ENCODE measurements at places on chromosomes 4 and X.
A peak's percentile ranks its signal among the peaks of the same experiment; 100 is the strongest.

DNA sequence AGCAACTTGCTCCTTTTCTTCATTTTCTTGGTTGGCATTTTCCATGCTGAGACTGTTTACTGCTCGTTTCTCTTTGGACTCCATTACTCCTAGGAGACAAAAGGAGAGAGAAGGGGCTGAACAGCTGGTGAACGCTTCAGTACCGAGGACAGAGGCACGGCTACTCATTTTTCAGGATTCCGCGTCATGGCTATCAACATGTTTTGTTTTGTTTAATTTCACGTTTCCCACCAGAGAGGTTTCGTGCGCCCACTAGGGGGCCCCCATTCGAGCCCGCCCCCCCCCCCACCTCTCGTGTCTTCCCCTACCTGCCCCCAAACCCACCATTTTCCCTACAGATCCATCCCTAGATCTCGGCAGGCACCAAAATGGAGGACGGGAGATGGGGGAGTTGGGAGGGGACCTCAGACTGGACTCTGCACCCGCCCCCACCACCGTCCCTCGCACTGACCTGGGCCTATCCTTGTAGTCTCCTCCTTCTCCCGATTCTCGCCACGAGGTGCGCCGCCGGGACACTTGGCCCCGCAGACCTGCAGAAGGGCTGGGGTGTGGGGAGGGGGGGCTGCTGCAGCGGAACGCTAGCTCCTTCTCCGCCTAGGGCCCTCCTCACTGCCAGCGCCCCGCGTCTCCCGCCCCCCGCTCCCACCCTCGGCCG, 653 bp downstream of the BEX1 start:
- DNase-seq = no peak

- no peak for DNase-seq
Measured at GRCh38 chr4:159828687-159829086, 725.8 kb downstream of the RAPGEF2 start.

- DNase-seq = no peak
Measured at GRCh38 chr4:130985371-130985770, 1889.4 kb downstream of the C4orf33 start.

DNA sequence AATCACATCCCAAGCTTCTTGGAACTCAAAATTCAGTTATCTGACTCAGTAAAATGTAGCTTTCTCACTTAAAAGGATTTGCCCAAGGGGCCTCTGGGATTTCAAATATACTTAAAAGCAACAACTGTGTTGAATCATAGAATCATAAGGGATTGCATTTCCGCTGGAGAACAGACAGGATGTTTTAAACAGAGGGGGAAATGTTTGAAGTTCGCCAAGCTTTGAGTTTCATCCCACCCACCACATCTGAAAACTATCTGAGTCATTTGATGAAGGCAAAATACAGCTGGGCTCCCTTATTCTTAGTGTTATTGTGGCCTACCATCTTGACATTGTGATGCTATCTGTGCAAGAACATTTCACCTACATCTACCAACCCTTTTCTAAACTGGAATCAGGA, 73.5 kb downstream of the PPP1R2C start:
- peak; percentile 3 for DNase-seq

DNA sequence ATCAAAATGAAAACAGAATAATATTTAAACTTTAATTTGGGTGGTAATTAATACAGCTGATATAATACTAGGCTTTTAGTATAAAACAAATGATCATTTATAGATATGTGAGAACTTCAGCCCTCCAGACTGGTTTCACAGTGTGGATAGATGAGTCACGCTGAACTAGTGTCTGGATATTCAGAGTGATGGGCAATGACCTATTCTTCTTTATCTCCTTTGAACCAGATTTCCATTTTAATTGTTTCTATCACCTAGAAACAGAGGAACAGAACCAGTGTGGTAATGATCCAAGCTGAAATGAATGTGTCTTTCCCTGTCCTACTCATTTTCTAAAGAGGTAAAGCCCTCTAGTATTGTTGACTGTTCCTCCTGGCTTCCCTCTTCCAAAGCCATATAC, 155.2 kb upstream of the GK2 start:
- no peak for DNase-seq

DNA sequence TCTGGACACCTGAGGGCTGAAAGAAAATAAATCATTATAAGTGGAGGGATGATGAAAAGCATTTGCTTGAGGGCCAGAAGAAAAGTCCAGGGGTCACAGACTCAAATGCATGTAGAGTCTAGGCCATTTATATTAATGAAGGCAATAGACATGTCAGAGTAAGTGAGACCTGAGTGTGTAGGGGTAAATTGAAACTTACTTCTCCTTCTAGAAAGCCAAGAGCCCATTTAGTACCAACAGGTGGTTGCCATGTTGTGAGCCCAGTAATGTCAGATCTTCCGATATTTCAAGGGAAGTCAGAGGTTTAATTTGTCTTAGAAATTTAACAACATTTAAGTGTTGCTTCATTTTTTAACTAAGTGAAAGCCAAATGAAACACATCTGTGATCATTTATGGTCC, 166.1 kb upstream of the SLIT2 start:
- DNase-seq = no peak

- no peak for DNase-seq
Measured at GRCh38 chrX:23505531-23506303, 161.6 kb upstream of the PRDX4 start.

DNA sequence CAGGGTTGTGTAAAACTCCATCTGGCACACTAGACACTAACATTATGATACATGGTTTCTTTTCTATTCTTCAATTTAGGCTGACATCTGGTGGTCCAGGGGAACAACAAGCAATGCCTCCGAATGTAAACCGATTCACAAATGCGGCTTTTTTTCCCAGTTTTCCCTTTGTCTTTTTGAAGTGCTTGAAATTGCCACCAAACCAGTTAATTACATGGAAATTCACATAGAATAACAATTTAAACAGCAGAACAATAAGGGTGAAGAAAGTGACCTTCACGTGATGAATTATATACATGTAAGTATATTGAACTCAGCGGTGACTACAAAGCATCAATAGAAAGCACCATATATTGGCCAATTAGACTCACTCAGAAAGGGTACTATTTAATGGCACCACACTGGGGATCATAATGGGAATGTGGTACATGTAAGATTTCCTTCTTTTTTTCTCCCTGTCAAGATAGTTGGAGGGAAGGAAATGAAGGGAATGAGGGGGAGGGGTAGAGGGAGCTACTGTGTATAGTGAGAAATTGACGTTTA, 103.9 kb downstream of the MMRN1 start:
- DNase-seq = no peak

DNA sequence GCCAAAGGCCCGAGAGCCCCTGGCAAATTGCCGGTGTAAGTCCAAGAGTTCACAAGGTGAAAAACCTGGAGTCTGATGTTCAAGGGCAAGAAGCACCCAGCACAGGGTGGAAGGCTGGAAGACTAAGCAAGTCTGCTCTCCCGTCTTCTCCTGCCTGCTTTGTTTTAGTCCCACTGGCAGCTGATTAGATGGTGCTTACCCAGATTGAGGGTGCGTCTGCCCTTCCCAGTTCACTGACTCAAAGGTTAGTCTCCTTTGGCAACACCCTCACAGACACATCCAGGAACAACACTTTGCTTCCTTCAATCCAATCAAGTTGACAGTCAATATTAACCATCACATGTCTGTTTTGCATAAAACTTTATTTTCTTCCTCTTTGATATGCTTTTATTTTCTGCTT, 157.4 kb downstream of the HS3ST1 start:
- DNase-seq = no peak

GRCh38 chr4:132396636-132397035, 752.5 kb upstream of the PCDH10 start:
- DNase-seq = no peak

- no peak for DNase-seq
Measured at GRCh38 chrX:46865281-46865680, 28.4 kb downstream of the RP2 start.

DNA sequence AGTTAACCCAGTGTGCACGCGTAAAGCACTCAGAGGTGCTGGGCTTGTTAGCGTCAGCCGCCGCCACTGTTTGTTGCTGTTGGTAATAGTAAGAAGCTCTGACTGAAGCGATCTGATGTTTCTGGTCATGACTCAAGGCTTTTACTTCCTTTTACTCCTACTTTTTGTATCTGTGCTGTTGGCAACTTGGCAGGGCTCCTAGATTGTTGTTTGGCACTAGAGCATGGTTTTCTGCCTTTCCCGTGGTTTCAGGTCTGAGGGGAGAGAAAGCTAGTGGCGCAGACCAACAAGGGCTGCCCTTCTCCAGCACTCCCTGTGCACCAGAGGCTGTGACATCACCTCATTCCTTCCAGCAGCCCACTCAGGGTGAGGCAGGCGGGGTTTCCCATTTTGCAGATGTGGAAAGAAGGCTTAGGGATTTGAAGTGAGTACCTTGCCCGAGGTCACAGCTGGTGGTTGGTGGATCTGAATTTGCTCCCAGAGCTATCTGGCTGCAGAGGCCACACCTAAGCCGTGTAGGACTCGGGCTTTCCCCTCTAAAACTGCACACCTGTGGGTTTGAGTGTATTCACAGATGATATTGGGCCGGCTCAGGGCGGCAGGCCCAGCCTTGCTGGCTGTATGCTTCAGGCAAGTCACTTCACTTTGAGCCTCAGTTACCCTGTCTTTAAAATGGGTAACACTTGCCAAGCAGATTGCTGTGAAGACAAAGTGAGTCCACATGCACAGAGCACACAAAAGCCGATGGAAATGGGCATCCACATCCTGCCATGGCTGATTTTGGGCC, 51.2 kb upstream of the TADA2B start:
- DNase-seq = no peak

DNA sequence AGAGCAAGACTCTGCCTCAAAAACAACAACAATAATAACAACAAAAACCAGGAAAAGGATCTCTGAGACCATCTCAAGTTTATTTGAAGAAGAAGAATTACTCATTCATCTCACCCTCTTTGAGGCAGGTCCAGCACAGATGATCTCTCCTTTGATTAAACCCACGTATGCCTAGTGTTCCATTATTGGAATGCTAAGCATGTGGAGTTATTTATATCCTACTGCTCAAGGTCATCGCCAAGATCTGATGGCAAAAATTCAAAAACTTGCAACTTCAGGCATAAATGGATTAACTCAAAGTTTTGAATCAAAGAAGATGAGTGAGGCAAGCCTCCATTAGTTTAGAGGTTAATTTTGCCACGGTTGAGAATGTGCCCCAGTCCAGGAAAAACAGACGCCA, 184.2 kb downstream of the DHRSX start:
- no peak for DNase-seq

GRCh38 chrX:16610121-16610621, 39.8 kb upstream of the S100G start:
- no peak for DNase-seq

Data from activated CD4-positive, alpha-beta T cell treated with anti-CD3 and anti-CD28 coated beads, Interleukin-2, amount 50 U/mL, for 24 hours (primary cell).